ENCODE measurements at places on chromosomes 4 and X. TPM values are rescaled to one million over a fixed set of nuclear protein-coding genes. Genes with fewer than 3 reads are reported as not detected.

- DNase-seq = no peak
Observed at GRCh38 chr4:60723796-60724195, 476.3 kb upstream of the ADGRL3 start.

DNA sequence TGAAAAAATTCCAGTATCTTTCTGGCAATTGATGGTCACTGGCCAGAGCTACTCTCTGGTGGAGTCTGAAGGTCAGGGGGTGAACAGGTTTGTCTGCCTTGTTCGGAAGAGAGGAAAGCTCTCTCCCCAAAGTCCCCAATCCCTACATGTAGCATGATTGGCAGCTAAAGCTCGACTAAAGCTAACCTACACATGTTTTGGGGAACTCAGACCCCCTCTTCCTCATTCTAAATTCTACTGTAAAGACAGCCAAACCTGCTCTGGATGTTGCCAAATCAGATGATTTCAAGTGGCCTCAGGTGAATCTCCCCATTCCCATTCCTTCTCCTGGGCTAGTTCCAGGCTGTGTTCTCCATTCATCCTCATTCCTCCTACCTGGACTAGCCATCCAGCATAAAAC is 84.1 kb downstream of the MSN start:
- no peak for DNase-seq

- no peak for DNase-seq
Observed at GRCh38 chr4:114785570-114785969, 187.0 kb downstream of the UGT8 start.

The PABPC5 gene
- polyA plus RNA-seq = 4.8 TPM

GRCh38 chrX:114580336-114580735 is 3.5 kb upstream of the HTR2C start:
- no peak for DNase-seq

DNA sequence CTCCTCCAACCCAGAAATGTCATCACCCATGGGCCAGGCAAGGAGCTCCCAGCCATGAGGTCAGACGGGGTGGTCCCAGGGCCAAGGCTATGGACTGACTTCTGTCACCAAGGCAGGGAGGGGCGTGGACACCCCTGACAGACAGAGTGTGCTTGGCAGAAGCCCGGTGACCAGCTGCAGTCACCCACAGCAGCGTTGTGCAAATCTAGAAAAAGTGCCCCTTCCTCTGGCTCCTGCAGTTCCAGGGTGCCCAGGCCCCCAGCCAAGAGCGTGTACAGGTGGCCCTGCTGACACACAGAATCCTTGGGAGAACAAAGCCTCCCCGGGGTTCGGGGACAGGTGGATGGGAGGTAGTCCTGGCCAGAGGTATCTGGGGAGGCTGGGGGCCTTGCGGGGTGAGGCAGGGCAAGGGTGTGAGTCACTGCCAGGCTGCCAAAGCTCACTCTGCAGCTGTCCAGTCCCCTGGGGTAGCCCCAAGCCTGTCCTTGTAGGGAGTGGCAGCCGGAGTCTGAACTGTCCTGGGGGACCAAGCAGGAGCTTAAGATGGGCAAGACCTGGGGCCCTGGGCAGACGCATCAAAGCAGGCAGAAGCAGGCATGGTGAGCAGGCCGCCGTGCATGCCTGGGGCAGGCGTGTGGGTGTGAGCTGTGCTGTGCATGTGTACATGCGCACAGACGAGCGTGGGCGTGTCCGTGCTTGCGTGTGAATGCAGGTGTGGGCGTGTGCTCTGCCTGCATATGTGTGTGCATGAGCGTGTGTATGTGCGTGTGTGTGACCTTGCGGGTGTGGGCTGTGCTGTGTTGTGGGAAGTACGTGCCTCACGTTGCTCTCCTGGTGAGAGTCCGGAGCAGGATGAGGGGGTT is 3.3 kb downstream of the MYL5 start:
- DNase-seq = no peak

DNA sequence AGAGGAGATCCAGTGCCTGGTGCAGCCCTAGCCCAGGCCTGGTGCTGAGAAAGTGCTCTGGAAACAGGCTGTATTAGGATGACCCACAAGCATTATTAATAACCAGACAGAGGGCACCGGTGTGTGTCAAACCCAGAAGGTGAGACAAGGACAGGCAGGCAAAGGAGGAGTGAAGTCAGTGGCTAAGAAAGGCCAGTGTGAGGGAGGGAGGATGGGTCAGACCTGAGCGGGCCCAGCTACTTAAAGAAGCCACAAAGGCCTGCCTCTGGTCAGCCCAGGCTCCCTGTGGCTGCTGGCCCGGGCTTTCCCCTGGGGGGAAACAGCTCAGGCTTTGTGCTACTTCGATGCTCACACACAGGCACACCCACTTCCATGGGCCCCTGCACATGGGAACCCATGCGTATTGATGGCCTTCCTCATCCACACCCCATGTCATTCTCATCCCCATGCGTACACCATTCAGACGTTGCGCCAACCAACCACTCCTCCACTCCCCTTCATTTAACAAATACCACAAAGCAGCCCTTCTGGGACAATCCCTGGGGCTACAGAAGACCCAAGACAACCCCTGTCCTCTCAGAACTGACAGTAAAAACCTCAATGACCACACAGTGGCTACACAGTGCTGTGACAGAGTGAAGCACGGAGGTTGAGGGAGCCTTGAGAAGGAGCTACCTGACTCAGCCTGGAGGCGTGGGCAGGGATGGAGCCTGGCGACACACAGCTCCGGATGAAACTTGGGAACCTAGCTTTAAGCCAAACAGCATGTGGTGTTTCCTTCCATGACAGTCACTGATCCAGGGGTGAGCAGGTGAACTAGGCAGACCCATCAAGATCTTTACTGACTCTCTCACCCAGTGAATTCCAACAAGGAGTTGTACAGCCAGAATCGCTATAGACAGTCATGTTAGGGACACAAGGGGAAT is 24.9 kb upstream of the MTM1 start:
- no peak for DNase-seq

The MND1 gene
- 23.2 TPM for polyA plus RNA-seq

The SMIM10 gene
- 8.5 TPM for polyA plus RNA-seq

GRCh38 chrX:67731061-67731460 is 187.2 kb downstream of the AR start:
- DNase-seq = no peak

DNA sequence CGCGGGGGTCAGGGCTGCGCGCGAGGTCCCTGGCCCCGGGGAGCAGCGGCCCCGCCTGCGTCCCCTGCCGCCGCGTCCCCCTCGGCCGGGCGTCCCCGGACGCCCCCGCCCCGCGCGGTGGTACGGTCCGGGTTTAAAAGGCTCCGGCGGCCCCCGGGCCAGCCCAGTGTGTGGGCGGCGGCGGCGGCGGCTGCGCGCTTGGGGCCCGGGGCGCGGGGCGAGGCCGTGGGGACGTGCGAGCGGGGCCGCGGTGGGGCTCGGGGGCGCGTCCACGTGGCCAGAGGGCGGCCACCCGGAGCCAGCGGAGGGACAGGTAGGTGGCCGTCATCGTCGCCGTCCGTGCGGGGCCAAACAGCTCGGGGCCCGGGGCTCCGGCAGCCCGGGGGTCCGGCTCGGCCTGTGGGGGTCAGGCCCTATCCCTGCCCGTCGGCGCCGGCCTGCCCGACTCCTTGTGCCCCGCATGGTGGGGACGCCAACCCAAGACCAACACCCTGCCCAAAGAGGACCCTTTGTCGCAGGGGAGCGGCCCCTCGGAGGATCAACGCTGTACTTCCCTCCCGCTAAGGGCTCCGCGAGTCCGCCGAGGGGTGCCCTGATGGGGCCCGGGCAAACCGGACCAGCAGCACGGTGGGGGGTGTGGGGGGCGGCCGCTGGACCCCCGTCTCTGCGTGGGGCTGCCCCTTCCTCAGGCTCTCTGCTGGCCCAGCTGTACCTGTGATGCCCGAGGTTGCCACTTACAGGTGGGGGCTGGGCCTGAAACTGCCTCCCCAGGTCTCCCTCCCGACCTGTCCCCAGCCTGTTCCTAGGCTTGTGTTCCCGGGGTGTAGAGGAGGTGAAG is at the start of gene PLXNA3:
Gene PLXNA3 (plus strand): TSS at position 166 of the 838 bp plus-strand sequence. CDS start 1,903 bp downstream, outside the sequence.
- no peak for DNase-seq

GRCh38 chr4:3529363-3529762 is 2.9 kb downstream of the LRPAP1 start:
- DNase-seq = no peak

Data from renal cortex interstitium (tissue), 15 donors.